NCI-H460 (cell line): ENCODE measurements at places on chromosomes 5 and 9. TPM values are rescaled to one million over a fixed set of nuclear protein-coding genes. Genes with fewer than 3 reads are reported as not detected.
A peak's percentile ranks its signal among the peaks of the same experiment; 100 is the strongest.

The ZBED3 gene
- total RNA-seq: 2.9 and 3.3 TPM in 2 replicates

The TBC1D13 gene
- 12.9 and 13.5 TPM in 2 replicates for total RNA-seq

The GFRA3 gene
- 0.05 TPM in 1 of 2 replicates, not detected in the other for total RNA-seq

GRCh38 chr5:150278046-150278730 lies 11.4 kb downstream of the CAMK2A start:
- DNase-seq: no peak

- DNase-seq: no peak
Measured at GRCh38 chr9:105219291-105219805, 25.1 kb upstream of the SLC44A1 start.

- no peak for DNase-seq
Measured at GRCh38 chr5:87139795-87140194, 127.9 kb upstream of the RASA1 start.

DNA sequence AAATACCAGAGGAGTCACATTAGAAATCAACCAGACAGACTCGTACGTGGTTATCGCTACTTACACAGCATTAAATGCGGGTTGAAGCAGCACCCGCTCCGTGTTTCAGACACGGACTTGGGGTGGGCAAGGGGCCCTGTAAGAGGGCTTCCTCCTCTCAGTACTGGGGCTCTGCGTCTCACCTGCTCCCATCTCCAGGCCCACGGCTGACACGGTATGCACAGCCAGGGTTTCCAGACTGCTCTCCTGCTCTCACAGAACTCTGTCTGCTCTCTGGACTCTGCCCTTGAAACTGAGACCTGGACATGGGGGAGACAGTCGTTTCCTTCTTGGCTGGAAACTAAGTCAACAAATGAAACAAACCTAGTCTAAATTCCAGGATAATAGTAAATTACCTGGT lies 24.7 kb upstream of the RASGEF1C start:
- DNase-seq: no peak

GRCh38 chr9:123772374-123772773 lies 157.6 kb downstream of the DENND1A start:
- DNase-seq: no peak

DNA sequence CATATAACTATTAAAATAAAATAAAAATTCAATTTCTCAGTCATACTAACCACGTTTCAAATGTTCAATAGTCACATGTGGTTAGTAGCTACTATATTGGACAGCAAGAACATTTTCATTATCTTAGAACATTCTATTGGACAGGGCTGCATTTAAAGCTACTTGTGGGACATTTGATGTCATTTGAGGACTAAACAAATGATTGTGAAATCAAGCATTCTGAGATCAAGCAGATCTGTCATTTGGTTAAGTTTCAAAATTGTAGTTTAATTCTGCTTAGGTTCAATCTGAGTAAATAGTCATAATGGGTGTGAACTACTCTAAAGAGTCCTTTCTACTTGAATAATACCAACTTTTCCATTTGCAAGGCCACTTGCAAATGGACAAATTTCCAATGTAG lies 226.9 kb upstream of the C9orf72 start:
- no peak for DNase-seq

GRCh38 chr9:36136894-36137391 lies 410 bp downstream of the GLIPR2 start:
- DNase-seq: no peak

- no peak for DNase-seq
Measured at GRCh38 chr5:72892846-72893245, 63.0 kb upstream of the FCHO2 start.

- DNase-seq: peak; percentile 38
Measured at GRCh38 chr9:100322954-100323536, 29.7 kb downstream of the TEX10 start.

GRCh38 chr5:73899055-73899454 lies 273.1 kb downstream of the ARHGEF28 start:
- DNase-seq: no peak

DNA sequence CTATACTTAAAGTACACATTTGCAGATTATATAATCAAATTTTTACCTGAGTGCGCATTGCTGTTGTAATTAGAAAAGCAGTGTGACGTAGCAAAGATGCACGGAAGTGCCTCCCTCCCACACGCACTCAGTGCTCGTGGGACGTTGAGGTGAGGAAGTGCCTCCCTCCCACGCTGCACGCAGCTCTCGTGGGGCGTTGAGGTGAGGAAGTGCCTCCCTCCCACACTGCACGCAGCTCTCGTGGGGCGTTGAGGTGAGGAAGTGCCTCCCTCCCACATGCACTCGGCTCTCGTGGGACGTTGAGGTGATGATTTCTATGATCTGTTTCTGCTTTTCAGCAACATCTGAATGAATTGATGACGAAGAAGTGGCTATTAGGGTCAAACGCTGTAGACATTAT lies 21.0 kb downstream of the EXOC3 start:
- no peak for DNase-seq
